Daoy (cell line): ENCODE measurements at places on chromosomes 5 and 9. TPM values are rescaled to one million over a fixed set of nuclear protein-coding genes. Genes with fewer than 3 reads are reported as not detected.

RNF183 gene
- total RNA-seq = not detected in 2 replicates

GABRP gene
- 0.06 and 0.40 TPM in 2 replicates for total RNA-seq

TBC1D2 gene
- 7.9 and 11.9 TPM in 2 replicates for total RNA-seq

GARIN3 gene
- total RNA-seq = not detected in 2 replicates

NR2F1-AS1 gene
- 6.1 and 10.5 TPM in 2 replicates for total RNA-seq

DCP2 gene
- 31.8 and 39.3 TPM in 2 replicates for total RNA-seq

PCA3 gene
- 0.06 TPM in 1 of 2 replicates, not detected in the other for total RNA-seq

RASEF gene
- 7.4 and 9.2 TPM in 2 replicates for total RNA-seq

RGS3 gene
- 95.9 and 104 TPM in 2 replicates for total RNA-seq
